ENCODE measurements at places on chromosomes 4 and X. TPM values are rescaled to one million over a fixed set of nuclear protein-coding genes. Genes with fewer than 3 reads are reported as not detected.

GRCh38 chr4:1533501-1534064, 127.3 kb upstream of the NKX1-1 start:
- peaks cover 8% of the 10 kb centered on the region for H3K27me3 ChIP-seq
- H3K27ac ChIP-seq = no peak overlapping the region
- no peak overlapping the region for H3K4me3 ChIP-seq
- no peaks in the 10 kb centered on the region for H3K36me3 ChIP-seq

DNA sequence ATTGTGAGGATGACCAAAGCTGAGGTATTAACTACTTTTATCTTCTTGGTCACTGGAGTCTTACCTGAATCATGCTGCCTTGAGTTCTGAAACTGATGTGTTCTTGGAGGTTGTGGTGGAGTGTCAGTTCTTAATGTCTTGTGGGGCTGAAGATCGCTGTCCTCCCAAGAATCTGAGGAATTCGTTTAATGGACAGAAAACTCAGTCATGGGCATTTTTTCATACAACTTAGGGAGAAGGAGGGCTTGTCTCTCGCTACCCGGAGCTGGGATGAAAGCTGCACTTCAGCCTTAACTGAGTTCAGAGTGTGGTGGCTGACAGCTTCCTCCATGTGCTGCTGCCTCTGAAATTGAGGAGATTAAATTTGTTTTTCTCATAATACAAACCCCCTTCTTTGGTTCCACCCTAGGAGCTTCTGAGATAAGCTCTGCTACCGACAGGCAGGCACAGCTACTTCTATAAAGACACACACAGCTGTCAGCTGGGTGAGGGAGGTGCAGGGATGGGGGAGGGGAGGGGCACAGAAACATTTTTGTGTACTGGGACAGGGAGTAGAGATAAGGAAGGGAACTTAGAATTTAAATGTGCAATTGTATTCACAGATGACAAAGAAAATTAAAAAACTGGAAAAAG, 30.8 kb downstream of the RBBP7 start:
- DNase-seq = no peak
- H3K4me3 ChIP-seq = no peak overlapping the region
- H3K4me1 ChIP-seq = no peaks in the 10 kb centered on the region
- no peaks in the 10 kb centered on the region for H3K27me3 ChIP-seq
- H3K36me3 ChIP-seq = no peaks in the 10 kb centered on the region

GRCh38 chr4:151417164-151417571, 8.2 kb downstream of the FHIP1A start:
- no peaks in the 10 kb centered on the region for H3K27me3 ChIP-seq
- H3K4me1 ChIP-seq = no peaks in the 10 kb centered on the region
- no peak for DNase-seq
- no peak overlapping the region for H3K27ac ChIP-seq
- H3K4me3 ChIP-seq = no peak overlapping the region

- H3K27me3 ChIP-seq = no peaks in the 10 kb centered on the region
- no peak for DNase-seq
- no peaks in the 10 kb centered on the region for H3K4me1 ChIP-seq
- H3K27ac ChIP-seq = no peak overlapping the region
Observed at GRCh38 chr4:14334166-14334565, 668.1 kb upstream of the CPEB2 start.

GRCh38 chr4:101649790-101650515, 140.6 kb upstream of the BANK1 start:
- H3K36me3 ChIP-seq = no peaks in the 10 kb centered on the region
- no peaks in the 10 kb centered on the region for H3K27me3 ChIP-seq
- no peaks in the 10 kb centered on the region for H3K4me1 ChIP-seq
- no peak overlapping the region for H3K4me3 ChIP-seq
- no peak overlapping the region for H3K27ac ChIP-seq

Gene GPR78
- 0.07 TPM for total RNA-seq

GRCh38 chrX:53421125-53421524, 1.3 kb downstream of the SMC1A start:
- peak overlapping the region; percentile 69 for H3K4me3 ChIP-seq
- no peak for DNase-seq
- H3K4me1 ChIP-seq = peaks cover 9% of the 10 kb centered on the region
- no peak overlapping the region for H3K27ac ChIP-seq
- no peaks in the 10 kb centered on the region for H3K27me3 ChIP-seq
- H3K36me3 ChIP-seq = no peaks in the 10 kb centered on the region

DNA sequence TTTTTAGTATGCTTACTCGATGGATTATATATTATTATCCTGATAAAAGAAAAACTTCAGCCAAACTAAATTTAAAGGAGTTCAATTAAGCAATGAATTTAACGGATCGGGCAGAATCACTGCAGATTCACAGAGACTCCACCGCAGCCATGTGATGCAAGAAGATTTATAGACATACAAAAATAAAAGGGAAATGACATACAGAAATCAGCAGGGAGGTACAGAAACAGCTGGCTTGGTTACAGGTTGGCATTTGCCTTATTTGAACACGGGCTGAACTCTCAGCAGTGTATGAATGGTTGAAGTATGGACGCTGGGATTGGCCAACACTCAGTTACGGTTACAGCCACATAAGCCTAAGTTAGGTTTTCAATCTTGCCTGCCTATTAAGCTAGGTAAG, 35.4 kb upstream of the DHRSX start:
- DNase-seq = no peak
- H3K27me3 ChIP-seq = no peaks in the 10 kb centered on the region

- H3K4me1 ChIP-seq = no peaks in the 10 kb centered on the region
- DNase-seq = no peak
- H3K4me3 ChIP-seq = no peak overlapping the region
- H3K27me3 ChIP-seq = no peaks in the 10 kb centered on the region
- H3K36me3 ChIP-seq = no peaks in the 10 kb centered on the region
- no peak overlapping the region for H3K27ac ChIP-seq
Observed at GRCh38 chr4:165709516-165709915, 163.5 kb upstream of the TLL1 start.

GRCh38 chr4:17577665-17578481, 875 bp downstream of the LAP3 start:
- peaks cover 14% of the 10 kb centered on the region for H3K36me3 ChIP-seq
- no peaks in the 10 kb centered on the region for H3K27me3 ChIP-seq
- peak overlapping the region; percentile 97 for H3K27ac ChIP-seq
- peaks cover 34% of the 10 kb centered on the region for H3K4me1 ChIP-seq
- DNase-seq = no peak
